ENCODE measurements at places on chromosomes 12 and 14.

DNA sequence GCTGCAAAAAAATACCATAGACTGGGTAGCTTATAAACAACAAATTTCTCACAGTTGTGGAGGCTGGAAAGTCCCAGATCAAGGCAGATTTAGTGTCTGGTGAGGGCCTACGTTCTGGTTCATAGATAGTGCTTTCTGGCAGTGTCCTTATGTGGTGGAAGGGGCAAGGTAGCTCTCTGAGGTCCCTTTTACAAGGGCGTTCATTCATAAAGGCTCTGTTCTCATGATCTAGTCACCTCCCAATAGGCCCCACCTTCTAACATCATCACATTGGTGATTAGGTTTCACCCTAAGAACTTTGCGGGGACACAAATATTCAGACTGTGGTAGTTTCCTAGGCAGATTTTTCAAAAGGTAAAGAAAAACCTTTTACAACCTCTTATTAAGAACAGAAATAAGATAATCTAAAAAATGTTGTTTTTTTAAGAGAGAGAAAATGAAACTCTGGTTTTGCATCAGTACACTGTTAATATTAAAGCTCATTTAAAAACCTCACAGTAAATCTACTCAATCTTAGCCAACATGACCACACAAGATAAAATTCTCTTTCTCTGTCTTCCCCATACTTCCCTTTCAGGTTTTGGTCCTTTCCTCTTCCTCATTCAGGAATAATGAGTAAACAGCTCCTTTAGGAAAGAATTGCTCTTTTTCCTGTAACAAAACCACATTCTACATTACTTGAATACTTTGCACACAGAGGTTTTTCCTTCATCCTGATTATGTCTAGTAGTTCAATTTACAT is 117.5 kb downstream of the UNC79 start:
- DNase-seq, result no peak

GRCh38 chr12:51189790-51190355 is 16.9 kb upstream of the TFCP2 start:
- DNase-seq, result no peak

DNA sequence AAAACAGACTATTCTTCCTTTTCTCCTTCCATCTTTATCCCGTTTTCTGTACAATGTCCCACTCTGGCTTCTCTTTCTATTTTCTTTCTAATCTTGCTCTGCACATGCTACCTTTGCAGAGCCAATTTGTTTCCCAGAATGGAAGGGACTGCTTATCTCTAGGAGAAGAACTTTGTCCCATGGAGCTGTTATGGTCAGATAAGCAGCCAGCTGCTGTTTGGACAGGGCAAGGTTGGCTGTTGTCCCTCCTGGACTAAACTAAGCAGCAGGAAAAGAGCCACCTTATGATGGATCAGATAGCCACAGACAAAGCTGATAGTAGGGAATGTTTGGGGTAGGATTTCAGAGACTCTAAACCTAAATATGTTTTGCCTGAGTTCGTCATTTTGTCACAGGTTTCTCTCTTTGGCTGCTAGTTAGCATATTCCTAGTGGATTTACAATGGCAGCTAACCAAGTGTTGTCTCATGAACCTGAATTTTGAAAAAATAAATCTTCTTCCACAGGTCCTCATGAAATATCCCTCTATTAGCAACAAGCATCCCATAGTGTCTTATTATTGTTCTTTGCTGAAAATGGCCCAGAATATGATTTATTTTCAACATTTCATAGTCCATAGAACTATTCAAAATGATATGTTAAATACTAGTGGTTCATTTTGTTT is 262.8 kb downstream of the SLC16A7 start:
- no peak for DNase-seq

DNA sequence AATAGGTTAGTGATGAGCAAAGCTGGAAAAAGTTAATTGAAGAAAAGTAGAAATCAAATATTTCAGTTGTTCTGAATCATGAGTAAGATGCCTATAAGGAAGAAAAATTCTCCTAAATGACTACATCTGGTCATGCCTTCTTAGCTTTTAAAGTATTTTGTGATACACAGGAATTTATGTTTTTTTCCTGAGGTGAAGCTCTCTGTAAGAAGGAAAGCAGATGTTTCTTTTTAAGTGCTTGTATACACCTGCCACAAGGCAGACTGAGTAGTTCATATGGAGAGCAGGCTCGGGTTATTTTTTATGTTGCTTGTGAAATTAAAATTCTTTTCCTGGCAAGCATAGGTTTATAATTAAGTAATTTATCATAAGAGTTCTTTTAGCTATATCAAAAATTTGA is 275.2 kb downstream of the RAD51B start:
- no peak for DNase-seq

- DNase-seq, result no peak
Observed at GRCh38 chr12:105092336-105092735, 8.1 kb upstream of the ALDH1L2 start.

DNA sequence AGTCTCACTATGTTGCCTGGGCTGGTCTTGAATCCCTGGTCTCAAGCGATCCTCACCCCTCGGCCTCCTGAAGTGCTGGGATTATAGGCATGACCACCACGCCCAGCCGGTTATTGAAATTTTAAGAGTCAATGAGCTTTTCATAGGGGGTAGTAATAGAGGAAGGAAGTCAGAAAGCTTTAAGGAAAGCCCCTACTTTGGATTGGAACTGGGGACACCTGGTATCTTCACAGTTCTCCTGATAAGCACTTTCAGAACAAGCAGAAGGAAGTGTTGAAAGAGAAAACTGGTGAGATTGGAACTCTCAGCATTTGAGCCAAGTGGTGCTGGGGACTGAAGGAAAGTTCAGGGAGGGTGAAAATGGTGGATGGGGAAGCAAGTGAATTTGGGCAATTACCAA is 5.1 kb downstream of the SLC4A8 start:
- no peak for DNase-seq

GRCh38 chr14:82180139-82180538 is 646.5 kb upstream of the SEL1L start:
- no peak for DNase-seq

DNA sequence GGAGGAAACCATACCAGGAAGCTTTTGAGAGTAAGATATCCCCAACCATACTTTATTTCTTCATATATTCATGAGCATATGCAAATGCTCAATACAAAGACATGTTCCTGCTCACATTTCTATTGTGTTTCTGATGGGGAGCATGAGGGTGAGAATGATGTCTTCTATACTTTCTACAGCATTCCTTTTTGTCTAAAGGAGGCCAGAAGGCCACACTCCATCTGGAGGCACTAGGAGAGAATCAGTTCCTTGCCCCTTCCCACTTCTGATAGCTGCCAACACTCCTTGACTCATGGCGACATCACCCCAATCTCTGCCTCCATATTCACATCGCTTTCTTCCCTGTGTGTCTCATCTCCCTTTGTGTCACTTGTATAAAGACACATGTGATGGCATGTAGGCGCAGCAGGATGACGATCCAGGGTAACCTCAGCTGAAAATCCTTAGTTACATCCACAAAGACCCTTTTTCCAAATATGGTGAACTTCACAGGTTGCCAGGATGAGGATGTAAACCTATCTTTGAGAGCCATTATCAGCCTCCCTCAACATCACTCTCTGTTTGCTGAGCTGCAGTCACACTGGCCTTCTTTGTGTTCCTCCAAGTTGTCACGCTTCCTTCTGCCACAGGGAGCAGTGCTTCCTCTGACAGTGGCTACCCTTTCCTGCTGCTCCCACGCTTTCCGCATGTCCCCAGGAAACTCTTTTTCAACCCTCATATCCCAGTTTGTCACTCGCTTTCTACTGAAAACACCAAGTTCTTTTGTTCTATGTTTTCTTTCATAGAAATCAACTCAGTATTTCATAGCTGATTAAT is 96.9 kb downstream of the STXBP6 start:
- DNase-seq, result no peak

- no peak for DNase-seq
Observed at GRCh38 chr14:56120091-56120691, 2.0 kb downstream of the PELI2 start.

Measured in urinary bladder (tissue), 4 donors.